ENCODE measurements at places on chromosomes 5 and 9. TPM values are rescaled to one million over a fixed set of nuclear protein-coding genes. Genes with fewer than 3 reads are reported as not detected.

DNA sequence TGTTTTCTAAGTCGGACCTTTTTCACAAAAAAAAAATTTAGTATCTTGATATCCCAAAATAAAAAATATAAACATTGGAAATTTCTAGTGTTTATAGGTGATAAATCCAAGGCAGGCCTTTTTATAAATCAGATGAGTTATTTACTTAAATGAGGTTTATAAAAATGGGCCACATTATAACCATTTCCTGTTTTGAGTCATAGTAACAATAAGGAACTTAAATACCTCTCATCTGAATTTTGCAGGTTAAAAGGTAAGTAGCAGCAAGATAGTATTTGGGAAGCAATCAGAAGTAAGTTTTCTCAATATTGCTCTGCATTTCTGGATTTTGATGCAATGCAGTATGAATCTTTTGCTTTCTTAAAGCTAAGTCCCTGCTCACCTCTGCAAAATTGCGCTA, 3.9 kb downstream of the SPTAN1 start:
- no peak for DNase-seq

DNA sequence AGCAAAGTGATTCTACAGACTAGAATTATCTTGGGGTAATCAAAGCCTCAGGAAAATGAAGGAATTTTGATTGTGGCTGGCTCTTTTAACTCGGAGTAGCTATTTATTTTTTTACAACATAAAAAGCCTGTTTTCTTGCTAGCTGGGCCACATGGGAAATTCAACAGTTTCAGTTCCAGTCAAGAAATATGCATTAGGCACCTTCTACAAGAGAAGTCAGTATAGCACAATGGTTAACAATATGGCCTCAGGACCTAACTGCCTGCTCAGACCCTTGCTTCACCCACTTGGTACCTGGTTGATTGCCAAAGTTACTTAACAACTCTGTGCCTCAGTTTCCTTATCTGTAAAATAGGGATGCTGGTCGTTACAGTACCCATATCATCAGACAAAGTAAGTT, 586.2 kb downstream of the ZNF608 start:
- no peak for DNase-seq

GRCh38 chr9:123407217-123407851, 51.3 kb downstream of the CRB2 start:
- DNase-seq, result no peak

- no peak for DNase-seq
Measured at GRCh38 chr9:83471241-83471640, 67.0 kb downstream of the FRMD3 start.

DNA sequence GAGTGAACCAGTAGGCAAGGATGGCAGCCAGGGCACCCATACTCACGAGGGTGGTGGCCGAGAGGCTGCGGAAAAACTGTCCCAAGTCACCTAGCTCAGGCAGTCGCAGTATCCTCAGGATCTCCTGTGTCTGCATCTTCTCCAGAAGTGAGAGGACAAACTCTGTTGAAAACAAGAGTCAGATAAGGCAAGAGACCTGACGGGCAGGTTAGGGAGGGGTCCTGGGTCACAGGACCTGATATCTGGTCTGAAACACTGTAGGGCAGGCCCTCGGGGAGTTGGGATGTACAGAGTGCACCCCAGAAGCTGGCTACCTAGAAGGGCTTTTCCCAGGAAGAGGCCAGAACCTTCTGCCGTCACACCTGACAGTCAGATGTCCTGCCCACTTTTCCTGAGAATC, 17.4 kb downstream of the ACSL6 start:
- no peak for DNase-seq

GRCh38 chr5:121596882-121597281, 254.8 kb upstream of the FTMT start:
- no peak for DNase-seq

- DNase-seq, result peak; percentile 3
Measured at GRCh38 chr5:131413605-131414559, 150.0 kb downstream of the CDC42SE2 start.

DNA sequence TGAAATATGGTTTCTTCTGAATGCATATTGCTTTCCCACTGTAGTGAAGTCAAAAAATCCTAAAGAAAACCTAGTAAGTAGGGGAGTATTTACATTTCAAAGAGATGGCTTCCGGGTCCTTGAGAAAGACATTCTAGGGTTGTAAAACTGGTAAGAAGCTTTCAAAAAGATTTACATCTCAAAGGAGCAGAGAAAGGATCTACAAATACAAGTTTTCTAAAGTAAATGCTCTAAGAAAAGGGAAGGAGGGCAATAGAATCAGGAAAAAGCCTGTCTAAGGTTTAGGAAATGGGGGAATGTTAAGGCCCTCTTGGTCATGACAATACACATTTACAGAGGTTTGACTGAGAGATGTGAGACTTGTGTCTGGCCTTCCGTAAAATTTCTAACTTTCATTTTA, 16.7 kb upstream of the TRPC7 start:
- DNase-seq, result no peak

GRCh38 chr5:14453481-14453880, 128.1 kb upstream of the OTULINL start:
- DNase-seq, result no peak

DNA sequence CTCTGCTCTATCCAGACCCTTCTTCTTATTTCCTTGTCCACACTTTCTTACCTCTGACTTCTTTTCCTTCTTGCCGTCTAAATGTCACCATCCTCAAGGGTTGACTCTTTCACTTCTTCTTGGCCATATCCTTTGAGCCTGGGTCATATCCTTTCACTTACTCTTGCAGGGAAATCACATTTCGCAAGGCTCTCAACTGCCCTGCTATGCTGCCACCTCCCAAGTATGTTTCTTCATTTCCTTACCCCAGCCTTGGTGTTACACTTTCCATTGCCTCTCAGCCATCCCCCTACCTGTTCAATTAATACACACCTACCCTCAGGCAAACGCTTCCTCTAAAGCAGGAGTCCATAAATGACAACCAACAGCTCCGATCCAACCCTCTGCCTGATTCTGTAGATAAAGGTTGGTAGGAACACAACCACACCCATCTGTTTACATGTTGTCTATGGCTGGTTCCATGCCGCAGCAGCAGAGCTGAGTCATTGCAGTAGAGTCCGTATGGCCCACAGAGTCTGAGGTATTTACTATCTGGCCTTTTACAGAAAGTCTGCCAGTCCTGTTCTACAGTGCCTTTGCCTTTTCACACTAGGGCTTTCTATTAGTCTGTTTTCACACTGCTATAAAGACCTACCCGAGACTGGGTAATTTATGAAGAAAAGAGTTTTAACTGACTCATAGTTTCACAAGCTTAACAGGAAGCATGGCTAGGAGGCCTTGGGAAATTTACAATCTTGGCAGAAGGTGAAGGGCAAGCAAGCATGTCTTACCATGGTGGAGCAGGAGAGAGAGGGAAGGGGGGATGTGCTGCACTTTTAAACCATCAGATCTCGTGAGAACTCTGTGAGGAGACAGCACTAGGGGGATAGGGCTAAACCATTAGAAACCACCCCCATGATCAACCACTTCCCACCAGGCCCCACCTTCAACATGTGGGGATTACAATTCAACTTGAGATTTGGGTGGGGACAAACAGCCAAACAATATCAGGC, 97.9 kb downstream of the SV2C start:
- DNase-seq, result no peak

- DNase-seq, result peak; percentile 65
Measured at GRCh38 chr9:136439481-136440408, at the start of gene INPP5E. TSS of gene INPP5E (minus strand) at chr9:136439845. CDS start at chr9:136439419, 426 bp downstream.

- no peak for DNase-seq
Measured at GRCh38 chr9:7542693-7543092, 256.9 kb downstream of the DMAC1 start.

DNA sequence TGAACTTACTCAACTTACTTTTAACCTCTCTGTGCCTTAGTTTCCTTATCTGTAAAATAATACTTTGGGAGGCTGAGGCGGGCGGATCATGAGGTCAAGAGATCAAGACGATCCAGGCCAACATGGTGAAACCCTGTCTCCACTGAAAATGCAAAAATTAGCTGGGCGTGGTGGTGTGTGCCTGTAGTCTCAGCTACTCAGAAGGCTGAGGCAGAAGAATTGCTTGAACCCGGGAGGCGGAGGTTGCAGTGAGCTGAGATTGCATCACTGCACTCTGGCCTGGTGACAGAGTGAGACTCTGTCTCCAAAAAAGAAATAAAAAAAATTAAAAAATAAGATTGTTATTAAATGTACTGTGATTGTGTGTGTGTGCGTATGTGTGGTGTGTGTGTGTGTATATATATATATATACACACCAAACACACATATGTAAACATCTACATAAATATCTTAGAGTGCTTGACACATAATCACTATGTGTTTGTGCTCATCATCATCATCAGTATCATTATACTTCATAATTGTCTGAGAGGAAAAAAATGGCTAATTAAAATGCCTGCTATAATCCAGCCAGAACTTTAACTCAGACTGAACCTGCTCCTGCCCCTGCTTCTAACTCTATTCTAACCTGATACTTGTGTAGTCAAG, 312.8 kb downstream of the FER start:
- no peak for DNase-seq

- DNase-seq, result peak; percentile 62
Measured at GRCh38 chr5:140351609-140352334, 5.4 kb upstream of the HBEGF start.

DNA sequence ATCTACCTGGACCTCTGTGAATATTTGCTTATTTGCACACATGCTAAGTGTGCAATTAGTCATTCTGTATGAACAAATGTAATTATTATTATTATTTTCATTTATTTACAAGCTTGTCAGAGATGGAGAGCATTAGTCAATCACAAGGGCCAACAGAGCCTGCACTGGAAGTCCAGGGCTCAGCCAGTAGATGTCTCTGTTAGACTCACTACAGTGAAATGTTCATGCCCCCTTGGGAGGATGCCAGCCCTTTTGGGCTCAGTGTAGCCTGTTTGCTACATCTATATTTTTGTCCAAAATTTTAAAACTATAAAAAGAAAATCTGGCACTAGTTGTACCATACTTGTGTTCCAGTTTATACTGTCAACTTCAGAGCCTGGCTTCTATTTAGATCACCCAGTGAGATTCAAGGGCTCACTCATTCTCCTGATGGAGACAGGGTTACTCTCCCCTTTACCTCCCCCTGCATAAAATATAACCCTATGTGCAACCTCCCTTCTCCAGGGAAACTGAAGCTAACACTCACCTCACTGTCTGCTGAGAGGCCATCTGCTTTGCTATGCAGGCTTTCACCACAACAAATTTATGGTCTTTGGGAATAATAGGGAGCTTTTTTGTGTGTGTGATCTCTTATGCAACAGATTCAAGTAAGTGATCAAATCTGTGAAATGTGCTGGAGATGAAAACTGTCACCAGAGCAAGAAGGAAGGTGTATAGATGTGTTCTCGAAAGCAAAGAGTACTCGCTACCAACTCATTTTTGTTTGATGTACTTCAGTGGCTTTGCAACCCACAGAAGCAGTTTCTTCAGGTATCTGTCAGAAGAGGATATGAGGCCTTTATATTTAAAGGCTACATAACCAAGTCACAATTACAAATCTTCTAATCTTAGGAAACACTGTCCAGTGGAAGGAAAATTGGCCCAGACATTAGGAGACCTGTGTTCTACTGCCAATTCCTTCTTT, 99.9 kb upstream of the TLE4 start:
- DNase-seq, result peak; percentile 39

DNA sequence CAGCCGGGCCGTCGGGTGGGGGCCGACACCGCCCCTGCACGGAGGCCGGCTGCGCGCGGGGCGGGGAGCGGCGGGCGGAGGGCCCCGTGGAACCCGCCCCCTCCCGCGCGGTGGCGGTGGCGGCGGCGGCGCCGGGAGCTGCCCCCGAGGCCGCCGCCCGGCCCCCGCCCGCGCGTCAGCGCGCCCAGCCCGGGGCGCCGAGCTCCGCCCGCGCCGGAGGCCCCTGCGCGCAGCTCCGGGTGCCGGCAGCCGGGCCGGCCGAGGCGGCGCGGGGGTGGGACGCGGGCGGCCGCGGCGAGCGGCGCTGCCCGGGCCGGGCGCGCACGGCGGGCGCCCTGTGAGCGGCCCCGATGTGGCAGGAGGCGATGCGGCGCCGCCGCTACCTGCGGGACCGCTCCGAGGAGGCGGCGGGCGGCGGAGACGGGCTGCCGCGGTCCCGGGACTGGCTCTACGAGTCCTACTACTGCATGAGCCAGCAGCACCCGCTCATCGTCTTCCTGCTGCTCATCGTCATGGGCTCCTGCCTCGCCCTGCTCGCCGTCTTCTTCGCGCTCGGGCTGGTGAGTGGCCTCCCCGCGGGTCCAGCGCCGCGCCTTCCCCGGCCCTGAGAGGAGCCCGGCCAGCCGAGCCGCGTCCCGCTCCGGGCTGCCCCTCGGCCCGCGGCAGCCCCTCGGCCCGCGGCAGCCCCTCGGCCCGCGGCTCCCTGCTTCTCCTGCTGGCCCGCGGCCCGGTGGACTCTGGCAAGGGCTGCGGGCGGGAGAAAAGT, at the start of gene ADCY2:
Gene ADCY2, plus strand, starts transcription at position 192 of the 766 bp plus-strand sequence. Its CDS starts 159 bp downstream, at position 351.
- no peak for DNase-seq

GRCh38 chr9:76882686-76883085, 23.2 kb downstream of the PRUNE2 start:
- DNase-seq, result no peak

GRCh38 chr5:57718155-57718554, 235.5 kb upstream of the ACTBL2 start:
- DNase-seq, result peak; percentile 68

DNA sequence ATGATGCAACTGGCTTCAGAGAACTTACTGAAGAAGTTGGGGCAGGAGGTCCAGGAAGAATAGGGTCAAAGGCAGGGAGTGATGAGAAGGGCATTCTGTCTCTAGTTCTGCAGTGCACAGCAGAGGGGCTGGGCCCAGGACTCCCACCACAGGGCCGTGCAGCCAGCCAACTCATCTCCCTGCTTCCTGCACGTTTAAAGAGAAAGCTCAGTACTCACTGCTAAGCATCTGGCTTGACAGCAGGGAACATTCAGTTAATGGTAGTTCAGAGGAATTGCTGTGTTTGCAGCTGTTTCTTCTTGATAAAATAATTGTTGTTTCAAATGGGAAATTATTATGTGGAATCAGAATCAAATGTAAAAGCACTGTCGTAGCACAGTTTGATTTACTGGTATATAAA, 25.6 kb upstream of the SCAMP1 start:
- DNase-seq, result no peak

GRCh38 chr9:37747271-37747753, 6.3 kb upstream of the TRMT10B start:
- peak; percentile 54 for DNase-seq

- DNase-seq, result no peak
Measured at GRCh38 chr9:60545346-60545877, 368.8 kb upstream of the SPATA31A5 start.

DNA sequence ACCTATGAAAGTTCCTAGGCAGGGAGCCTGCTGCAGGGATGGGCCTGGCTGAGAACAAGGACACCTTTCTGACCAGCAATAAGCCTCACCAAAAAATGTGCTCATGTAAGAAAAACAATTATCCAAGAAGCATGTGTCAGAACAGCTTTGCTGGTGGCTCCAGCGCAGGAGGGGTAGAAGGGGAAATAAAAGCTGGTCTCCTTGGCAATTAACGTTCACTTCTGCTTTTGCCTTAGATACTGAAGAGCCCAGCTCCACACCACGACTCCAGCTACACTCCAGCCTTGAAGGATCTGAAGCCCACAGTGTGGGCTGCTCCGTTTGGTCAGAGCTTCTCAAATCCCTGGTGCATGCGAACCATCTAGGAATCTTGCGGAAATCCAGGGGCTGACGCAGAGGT, 107.6 kb upstream of the PHYKPL start:
- DNase-seq, result no peak

The ANAPC2 gene
- 8.1 TPM for total RNA-seq

The CARTPT gene
- total RNA-seq, result not detected

The LAMC3 gene
- not detected for total RNA-seq

The ITGA1 gene
- 74.6 TPM for total RNA-seq

The IL3 gene
- not detected for total RNA-seq

The LCN1 gene
- not detected for total RNA-seq

The LCN15 gene
- total RNA-seq, result not detected

The KCNIP1 gene
- total RNA-seq, result not detected

The IRX4 gene
- not detected for total RNA-seq

The AQP7 gene
- not detected for total RNA-seq

The CDKN2B gene
- total RNA-seq, result 9.5 TPM
